Foreskin keratinocyte (primary cell): ENCODE measurements at places on chromosomes 1 and 21.

- DNase-seq, result no peak
Observed at GRCh38 chr1:225851805-225852204, 30.4 kb downstream of the TMEM63A start.

GRCh38 chr1:171142416-171143385 is 42.4 kb upstream of the FMO2 start:
- DNase-seq, result no peak

DNA sequence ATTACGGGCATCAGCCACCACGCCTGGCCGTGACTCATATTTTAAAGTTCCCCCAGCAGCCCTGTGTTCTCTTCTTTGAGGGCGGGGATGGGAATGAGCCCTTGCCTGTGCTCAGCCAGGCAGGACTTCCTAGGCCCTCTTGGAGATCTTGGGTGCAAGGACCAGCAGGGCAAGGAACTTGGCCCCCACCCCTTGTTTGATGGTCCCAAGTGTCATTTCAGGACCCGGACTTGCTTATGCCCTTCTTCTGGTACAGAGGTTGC is 9.3 kb downstream of the RASSF5 start:
- no peak for DNase-seq

DNA sequence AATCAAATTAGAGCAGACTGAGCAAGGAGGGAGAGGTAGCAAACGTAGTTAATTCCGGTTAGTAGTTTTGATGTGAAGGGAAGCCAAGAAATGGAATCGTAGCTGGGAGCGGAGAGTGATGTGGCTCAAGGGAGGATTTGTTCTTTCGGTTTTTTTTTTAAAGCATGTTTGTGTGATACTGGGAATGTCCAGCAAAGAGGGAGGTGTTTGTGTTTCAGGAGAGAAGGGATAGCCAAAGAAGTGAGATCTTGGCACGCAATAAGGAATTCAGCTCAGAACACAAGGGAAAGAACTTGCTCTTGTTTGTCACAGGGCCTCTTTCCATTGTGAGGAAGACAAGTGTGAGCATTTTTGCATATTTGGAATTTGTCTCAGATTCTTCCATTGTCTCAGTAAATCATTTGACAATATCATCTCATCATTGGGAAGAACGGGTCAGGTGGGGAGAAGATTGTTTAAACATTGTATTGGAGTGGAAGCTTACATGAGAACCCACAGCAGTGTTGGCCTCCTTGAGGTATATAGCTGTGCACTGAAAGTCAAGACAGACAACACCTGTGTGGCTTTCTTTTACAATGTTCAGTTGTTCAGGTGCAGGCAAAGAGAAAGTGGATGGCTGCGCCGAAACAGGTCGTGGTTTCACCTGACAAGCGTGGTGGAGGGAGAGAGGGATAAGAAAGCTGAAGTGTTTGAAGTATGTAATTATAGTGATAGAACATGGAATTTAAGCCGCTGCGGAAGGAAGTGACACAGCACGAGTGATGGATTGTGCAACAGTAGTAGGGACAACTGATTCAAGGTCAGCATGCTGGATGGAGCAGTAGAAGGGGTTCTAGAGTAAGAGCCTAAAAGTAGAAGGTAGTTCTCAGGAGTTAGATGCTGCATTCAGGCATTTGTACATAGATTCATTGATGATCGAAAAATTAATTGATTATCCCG is 25.4 kb downstream of the FMN2 start:
- no peak for DNase-seq

GRCh38 chr1:160104486-160104885 is 6.1 kb upstream of the IGSF8 start:
- no peak for DNase-seq

GRCh38 chr1:85404408-85404807 is 60.6 kb downstream of the DDAH1 start:
- DNase-seq, result no peak

- no peak for DNase-seq
Observed at GRCh38 chr1:40649592-40649930, 15.9 kb downstream of the RIMS3 start.

GRCh38 chr1:83834621-83835264 is 164.2 kb downstream of the TTLL7 start:
- DNase-seq, result no peak

GRCh38 chr1:185984113-185984836 is 250.1 kb downstream of the HMCN1 start:
- no peak for DNase-seq

- DNase-seq, result peak; percentile 64
Observed at GRCh38 chr1:168287237-168287664, 6.6 kb downstream of the TBX19 start.

DNA sequence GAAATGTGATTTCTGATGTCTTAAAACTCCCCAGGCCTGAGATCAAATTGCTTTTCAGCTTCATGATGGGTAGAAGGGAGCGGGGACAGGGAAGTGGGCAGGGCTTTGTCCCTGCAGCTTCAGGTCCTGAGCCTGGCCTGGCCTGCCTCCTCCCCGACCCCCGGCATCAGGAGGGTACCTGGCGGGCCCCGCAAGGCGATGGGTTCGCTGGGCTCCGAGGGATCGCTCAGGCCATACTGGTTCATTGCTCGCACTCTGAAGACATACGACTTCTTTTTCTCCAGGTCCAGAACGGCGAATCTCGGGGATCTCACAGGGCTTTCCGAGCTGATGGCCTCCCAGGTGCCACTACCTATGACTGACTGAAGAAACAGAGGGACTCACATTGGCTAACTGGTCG is 25.5 kb downstream of the MYOM3 start:
- no peak for DNase-seq

- DNase-seq, result no peak
Observed at GRCh38 chr1:205273551-205273982, 45.8 kb downstream of the TMCC2 start.

DNA sequence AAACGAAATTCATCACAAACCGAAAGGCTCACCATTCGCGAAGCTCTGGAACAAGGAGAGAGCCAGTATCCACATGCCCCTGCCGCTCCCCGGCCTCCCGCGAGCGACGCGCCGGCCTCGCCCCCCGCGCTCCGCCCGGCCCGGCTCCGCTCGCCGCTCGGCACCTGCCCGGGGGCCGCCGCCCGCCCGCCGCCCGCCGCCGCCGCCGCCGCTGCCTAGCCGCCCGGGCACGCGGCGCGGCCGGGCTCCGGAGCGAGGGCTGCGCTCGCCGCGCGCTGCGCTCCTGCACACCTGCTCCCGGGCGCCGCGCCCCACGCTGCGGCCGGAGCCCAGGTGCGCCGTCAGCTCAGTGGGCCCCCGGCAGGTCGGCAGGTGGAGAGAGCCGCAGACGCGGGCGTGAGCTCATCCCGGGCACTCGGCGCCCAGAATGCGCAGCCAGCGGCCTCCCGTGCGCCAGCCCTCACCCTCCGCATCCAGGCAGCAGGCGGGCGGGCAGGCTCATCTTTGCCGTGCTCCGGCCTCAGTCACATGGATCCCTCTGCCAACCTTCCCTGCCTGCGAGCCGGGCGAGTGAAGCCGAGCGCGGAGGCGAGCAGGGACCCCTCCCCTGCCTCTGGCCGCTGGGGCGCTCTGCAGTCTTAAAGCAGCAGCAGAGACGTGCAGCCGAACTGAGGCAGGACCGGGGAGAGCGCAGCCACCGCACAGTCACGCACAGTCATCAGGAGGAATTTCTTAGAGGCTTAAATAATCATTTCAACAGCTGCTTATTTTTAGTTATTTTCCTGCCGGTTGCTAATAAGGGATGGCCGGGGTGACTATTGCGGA is at the start of gene DSCAM:
DSCAM (minus strand) TSS at position 572 of the 825 bp plus-strand sequence; CDS start at position 75, 497 bp downstream.
- peak; percentile 53 for DNase-seq

GRCh38 chr1:11365744-11366387 is 92.9 kb downstream of the UBIAD1 start:
- no peak for DNase-seq

- DNase-seq, result no peak
Observed at GRCh38 chr1:170544624-170545023, 12.7 kb downstream of the GORAB start.

DNA sequence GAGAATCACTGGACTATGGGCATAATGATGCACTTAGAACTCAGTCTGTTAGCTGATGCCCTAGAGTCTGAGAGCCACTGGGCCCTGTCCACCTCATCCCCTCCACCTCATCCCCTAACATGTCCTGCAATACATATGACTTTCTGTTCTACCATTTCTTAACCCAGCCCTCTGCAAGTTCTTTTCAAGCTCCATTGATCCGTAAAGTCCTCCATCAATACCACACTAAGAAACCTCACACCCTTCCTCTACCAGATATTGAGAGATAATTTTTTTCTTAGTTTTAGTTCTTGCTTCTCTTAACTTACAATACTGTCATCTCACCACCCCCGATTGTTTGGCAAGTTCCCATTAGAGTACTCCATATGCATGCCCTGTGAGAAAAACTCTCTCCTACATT is 22.1 kb downstream of the FCRL4 start:
- DNase-seq, result no peak

- peak; percentile 37 for DNase-seq
Observed at GRCh38 chr1:235632506-235633401, 16.8 kb downstream of the GNG4 start.

DNA sequence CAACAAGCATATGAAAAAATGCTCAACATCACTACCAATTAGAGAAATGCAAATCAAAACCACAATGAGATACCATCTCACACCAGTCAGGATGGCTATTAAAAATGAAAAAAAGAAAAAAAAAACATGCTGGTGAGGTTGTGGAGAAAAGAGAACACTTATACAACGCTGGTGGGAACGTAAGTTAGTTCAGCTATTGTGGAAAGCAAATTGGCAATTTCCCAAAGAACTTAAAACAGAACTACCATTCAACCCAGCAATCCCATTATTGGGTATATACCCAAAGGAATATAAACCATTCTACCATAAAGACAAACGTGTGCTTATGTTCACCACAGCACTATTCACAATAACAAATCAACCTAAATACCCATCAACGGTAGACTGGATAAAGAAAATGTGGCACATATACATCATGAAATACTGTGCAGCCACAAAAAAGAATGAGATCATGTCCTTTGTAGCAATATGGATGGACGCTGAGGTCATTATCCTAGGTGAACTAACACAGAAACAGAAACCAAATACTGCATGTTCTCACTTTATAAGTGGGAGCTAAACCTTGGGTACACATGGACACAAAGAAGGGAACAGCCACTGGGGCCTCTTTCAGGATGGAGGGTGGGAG is 49.5 kb downstream of the LYST start:
- no peak for DNase-seq

DNA sequence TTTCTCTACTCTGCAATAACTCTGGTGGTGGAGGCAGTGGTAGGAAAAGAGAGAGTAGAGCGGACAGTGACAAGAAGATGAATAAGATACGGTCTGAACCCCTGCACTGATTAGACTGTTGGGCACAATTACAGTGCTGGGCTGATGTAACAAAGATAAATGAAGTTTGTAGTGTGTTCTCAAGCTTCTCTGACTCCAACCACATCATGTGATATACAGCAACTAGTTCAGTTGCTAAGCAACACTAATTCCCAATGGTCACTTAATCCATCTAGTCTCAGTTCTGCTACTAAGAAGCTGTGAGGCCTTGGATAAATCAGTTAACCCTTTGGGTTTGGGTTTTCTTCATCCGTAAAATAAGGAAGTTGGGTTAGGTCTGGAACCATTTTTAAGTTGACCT is 17.3 kb downstream of the DDR2 start:
- no peak for DNase-seq

- DNase-seq, result no peak
Observed at GRCh38 chr1:53411541-53412152, 47.6 kb upstream of the DMRTB1 start.

GRCh38 chr1:58943776-58944175 is 159.9 kb upstream of the JUN start:
- DNase-seq, result no peak

- no peak for DNase-seq
Observed at GRCh38 chr1:206809504-206810084, 37.3 kb upstream of the IL10 start.

DNA sequence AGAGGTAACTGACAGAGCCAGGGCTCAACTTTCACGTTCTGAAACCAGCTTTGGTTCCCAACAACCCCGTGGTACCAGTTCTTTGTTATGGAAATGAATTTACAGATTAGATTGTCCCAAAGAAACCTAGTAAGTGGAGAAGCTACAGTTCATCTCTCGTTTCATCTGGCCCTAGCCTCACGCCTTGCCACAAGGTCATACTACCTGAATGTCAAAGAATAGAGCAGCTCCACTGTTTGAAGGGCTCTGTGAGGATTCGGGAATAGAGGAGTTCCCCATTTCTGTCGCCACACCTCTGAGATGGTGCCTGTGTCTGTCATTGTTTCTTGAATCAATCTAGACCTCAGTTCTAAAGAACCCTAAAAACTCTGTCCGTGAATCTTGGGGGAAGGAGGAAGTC is 15.0 kb upstream of the CDC42 start:
- no peak for DNase-seq

DNA sequence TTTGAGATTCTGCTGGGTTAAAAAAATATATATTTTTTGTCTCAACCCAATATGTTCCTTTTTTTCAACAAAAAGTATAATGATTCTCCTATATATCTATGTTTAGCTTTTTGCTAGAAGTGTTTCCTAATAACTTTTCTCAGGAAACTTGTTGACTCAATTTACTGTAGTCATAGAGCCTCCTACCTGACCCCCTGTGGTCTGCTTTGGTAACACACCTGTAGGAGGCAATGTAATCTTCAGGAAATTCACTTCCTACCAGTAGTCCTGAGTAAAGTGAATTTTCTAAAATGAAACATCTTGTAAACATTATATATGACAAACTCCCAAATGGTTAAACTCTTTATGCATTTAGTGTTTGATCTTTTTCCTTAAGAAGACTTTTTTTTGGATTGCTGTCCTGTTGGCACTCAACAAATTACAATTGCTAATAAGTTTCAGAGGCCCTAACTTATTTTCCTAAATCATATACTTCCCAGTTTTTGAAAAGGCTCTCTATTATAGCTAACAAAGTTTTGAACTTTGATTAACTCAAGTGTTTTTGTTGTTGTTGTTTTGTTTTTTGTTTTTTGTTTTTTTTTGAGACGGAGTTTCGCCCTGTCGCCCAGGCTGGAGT is 118.3 kb downstream of the OLFML2B start:
- peak; percentile 15 for DNase-seq

GRCh38 chr1:179911812-179912211 is 29.7 kb downstream of the TOR1AIP1 start:
- DNase-seq, result no peak

DNA sequence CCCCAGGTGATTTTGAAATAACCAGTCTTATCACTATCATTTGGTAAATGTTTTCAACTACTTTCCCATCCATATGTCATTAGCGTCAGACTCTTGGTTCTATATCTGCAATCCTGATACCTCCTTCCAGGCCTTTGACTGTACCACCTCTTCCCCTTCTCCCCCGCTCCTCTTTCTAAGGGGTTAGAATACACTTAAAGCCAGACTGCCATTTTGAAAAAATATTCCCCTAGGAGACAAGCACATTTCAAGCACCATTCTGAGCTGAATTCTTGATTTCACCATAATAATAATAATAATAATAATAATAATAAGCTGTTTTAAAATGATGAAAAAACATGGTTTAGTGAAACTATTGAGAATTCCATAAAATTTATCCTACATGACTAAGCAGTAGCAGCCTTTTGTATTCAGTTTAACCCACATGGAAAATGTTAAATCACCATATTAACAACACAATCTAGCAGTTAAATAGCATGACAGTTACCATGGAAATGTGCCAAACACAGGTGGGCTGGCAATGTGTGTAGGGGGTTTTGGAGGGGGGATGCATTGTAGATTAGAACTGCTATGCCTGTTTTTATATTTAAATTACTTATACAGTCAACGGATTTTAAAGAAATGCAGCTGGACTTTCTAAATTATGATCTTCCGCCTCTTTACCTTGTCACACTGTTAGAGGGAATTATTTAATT is 480.2 kb upstream of the DEPDC1 start:
- DNase-seq, result no peak

GRCh38 chr21:24895885-24896734 is 711.2 kb downstream of the MRPL39 start:
- no peak for DNase-seq
